ENCODE measurements at places on chromosomes 5 and 9.

- DNase-seq, result no peak
Measured at GRCh38 chr9:6920041-6920440, 162.3 kb downstream of the KDM4C start.

DNA sequence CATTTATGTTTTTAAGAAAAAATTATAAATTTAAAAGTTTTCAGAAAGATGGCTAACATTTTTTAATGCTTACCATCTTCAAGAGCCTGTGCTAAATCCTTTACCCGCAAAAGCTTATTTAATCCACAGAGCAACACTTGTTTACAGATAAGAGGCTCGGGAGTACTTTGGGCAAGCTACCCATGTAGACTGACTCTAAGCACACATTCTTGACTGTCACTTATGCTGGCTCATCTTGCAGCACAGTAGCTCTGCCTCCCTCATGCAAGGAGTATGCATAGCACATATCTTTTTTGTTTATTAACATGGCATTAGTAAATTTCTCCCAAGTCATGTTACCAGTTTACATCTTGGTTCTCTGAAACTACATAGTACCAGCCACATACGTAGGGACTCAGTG is 14.7 kb downstream of the SH3RF2 start:
- DNase-seq, result no peak

- DNase-seq, result no peak
Measured at GRCh38 chr5:140785905-140786686, at the start of gene PCDHA1. PCDHA1 (plus strand) TSS chr5:140786140.

DNA sequence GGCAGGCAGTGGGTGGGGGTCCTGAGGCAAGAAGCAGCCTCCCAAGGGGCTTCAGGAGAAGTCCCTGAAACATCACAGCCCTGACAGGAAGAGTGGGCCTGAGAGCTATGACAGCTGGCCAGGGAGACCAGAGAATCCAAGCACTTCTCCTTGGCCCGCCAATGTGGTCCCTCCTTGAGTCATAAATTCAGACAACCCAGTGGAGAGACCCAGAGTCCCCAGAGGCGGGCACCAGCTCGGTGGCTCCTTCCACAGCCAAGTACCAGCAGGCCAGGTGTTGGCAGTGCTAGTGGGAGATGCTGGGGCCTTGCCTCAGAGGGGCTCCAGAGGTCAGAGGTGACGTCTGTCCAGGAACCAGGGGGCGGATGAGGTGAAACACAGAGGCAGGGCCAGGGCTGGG is 1.6 kb upstream of the DOK3 start:
- DNase-seq, result no peak

- no peak for DNase-seq
Measured at GRCh38 chr9:126049088-126049487, 277.5 kb upstream of the MVB12B start.

DNA sequence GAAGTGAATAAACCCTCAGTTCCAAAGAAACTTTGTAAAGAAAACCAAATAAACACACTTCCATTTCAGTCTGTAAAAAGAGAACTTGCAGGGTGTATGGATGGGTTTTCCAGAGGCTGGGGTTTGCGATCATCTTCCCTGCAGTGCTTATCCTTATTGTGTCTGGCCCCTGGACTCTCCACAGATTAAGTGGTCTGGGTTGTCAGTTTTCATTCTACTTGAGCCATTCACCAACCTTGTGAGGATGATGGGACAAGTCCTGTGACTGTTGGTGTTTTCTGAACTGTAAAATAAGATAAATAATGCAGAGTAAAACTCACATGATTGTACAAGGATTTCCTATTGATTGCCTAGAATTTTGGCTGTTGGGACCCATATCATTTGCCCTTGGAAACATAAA is 166.1 kb upstream of the MOCS2 start:
- DNase-seq, result no peak

DNA sequence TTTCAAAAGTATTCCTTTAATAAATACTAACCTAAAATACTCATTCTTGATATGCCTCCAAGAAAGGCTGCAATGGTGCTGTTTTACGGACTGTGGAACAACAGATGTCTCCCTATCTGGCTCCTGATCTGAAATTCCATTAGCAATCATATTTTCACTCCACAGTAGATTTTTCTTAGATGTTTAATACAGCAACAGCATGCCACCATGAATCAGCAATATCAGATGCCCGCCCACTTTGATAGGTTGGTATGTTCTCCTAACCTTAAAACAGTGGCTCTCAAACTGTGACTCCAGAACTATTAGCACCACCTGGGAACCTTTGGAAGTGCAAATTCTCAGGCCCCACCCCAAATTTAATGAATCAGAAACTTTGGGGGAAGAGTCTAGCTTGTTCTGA is 110.2 kb downstream of the MLLT3 start:
- DNase-seq, result no peak

- DNase-seq, result no peak
Measured at GRCh38 chr9:113290052-113290607, 13.0 kb downstream of the RNF183 start.

- no peak for DNase-seq
Measured at GRCh38 chr9:114883709-114884108, 46.7 kb downstream of the TNFSF8 start.

- no peak for DNase-seq
Measured at GRCh38 chr5:1542781-1543180, 19.0 kb upstream of the LPCAT1 start.

DNA sequence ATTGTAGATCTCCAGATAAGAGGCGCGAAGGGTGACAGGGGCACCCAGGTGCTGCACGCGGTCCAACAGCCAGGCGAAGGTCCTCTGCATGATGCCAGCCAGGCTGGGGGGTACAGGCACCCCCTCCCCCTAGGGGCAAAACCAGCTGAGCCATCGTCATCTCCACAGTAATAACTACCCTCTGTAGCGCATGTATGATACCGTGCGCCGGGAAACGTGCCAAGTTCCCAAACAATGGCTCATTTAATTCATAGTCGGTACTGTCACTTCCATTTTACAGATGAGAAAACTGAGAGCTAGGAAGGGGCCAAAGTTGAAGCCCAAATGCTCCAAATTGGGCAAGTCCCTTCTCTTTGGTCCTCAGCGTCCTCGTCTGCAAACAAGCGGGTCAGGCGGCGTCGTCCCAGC is 1.5 kb downstream of the KIF12 start:
- DNase-seq, result no peak

GRCh38 chr5:132023258-132024116 is 12.0 kb upstream of the ACSL6 start:
- DNase-seq, result no peak

DNA sequence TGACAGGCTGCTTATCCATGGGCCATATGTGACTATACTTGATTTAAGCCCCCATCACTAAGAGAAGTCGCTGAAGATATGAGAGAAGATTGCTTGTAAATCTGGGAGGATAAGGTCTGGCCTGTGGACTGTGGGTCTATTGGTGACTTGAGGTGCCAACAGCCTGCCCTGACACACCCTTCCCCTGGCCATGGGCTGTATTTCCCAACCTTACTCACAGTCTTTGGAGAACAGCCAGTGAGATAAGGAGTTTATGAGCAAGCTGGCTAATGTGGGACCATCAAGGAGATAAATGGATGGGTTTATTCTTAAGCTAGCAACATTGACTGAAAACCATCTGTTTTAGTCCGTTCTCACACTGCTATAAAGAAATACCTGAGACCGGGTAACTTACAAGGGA is 231.3 kb downstream of the ZSWIM6 start:
- DNase-seq, result no peak

DNA sequence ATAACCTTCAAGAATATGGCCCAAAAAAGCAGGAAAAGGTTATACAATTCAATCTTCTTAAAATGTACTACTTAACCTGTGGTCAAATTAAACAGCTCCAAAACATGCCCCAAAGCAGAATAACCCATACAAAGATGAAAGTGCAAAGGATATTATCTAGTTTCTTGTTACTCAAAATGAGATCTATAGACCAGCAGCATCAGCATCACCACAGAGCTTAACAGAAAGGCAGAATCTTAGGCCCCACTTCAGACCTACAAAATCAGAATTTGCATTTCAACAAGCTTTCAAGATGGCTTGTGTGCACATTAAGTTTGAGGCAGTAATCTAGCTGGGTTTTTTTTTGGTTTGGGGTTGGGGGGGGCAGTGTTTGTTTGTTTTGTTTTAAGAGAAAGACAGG is 54.0 kb downstream of the SCAI start:
- DNase-seq, result no peak

All from stimulated activated CD8-positive, alpha-beta memory T cell treated with anti-CD3 and anti-CD28 coated beads, Interleukin-4, amount 100 ng/mL, for 1 hour (primary cell).